ENCODE measurements at places on chromosomes 13 and 19.

- no peak for DNase-seq
Measured at GRCh38 chr19:35949131-35949530, 13.0 kb downstream of the LRFN3 start.

DNA sequence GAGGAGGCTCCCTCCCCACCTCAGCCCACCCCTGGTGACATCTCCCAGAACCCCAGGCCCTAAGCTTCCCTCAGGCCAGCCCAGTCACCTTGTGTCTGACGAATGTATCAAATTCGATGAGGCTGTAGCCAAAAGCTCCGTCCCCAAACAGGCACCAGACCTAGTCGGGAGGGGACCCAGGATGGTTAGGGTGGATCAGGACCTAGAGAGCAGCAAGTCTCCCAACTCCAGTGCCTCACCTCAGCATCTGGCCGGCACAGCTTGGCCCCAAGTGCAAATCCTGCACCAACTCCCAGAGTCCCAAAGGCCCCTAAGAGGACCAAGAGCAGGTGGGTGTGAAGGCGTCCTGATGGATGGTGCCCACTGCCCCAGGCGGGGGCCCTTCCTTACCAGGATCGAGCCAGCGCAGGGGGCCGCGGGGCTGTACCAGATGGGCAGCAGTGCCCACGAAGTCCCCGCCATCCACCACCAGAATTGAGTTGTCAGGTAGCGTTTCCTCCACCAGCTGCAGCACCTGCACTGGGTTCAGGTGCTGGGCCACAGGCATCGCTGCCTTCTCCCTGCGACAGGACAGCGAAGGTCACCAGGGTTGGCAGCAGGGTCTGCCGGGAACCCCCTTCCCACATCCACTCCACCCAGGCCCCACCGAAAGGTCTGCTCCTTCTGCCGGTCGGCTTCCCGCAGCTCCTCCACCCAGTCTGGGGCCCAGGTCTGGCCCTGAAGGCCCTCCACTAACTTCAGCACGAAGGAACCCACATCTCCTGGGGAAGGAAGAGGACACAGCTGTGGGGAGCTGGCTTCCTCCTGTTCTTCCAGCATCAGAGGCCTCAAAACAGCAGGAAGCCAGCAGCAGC lies 8.8 kb downstream of the SYDE1 start:
- DNase-seq: no peak

- DNase-seq: no peak
Measured at GRCh38 chr19:33392341-33393285, 19.1 kb downstream of the CEBPG start.

DNA sequence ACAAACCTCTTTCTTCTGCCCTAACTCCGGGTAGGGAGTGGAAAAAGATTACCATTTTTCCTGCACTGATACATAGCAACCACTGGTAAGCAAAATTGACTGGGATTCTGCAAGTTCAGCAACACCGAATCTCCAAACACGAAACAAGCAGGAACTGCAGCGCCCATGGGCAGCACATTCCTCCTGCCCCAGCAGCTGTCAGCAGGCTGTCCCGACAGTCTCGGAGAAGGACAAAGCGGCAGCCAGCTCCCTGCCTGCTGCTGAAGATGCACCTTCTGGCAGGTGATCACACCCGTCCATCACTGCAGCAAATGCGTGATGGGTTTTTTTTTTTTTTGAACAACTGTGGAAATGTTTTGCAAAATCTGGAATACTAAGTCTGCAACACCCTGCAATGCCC lies 6.7 kb downstream of the TMTC4 start:
- DNase-seq: no peak

DNA sequence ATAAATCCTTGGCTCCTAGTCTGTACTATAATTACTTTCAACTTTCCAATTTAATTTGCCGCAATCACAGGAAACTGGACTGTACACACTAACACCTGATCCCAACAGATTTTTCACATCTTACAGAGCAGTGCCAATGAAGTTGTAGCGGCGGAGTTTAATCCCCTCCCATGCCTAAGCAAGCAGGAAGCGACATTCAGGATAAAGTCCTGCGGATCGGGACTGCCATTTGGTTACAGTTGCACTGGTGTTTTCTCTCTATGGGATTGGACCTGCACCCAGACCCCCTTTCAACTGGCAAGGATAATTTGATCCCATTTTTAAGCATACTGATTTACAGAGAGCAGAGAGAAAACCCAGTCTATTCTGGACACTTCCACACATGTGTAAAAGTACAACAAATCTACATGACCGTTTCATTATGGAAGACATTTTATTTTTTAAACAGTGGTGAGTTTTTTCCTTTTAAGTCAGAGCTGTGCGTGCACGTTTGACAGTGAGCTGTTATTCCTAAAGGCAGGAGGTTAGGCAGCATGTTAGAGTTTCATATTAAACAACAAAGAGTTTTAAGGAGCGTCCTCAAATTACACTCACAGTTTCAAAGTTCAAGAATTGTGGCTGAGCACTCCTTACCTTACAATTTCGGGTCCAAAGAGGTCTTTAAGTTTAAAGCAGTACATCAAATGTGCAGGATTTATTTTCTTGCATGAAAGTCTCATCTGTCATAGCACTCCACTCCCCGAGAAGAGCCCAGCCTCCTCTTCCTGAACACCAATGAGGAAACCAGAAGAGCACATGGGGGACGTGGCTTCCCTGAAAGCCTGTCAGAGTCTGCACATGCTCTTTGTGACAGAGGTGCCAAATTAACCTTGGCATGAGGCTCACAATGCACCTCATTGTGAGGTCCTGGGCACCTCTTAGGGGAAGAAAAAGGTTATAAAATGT lies 141.6 kb upstream of the RFC3 start:
- no peak for DNase-seq

- DNase-seq: no peak
Measured at GRCh38 chr19:30648866-30649862, 277.0 kb downstream of the ZNF536 start.

DNA sequence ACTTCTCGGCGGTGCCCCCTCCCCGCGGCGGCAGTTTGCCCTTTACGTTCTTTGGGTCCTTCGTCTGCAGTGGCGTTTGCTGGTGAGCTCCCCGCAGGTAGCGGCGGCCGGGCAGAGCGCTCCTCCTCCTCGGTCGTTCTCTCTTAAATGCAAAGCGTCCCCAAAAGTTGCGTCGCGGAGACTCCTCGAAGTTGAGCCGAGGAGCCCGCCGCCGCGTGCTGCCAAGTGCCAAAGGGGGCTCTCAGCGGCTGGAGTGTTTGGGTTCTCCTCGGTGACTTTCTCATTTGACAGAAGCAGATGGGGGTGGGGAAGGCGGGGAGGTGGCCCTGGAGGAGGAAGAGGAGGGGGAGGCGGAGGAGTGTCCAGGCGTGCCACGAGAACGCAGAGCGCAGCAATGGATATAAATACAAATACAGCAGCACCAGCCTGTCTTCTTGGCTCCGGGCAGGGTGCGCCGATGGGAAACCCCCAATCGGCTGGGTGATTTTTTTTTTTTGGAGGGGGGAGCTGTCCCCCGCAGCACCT lies at the start of gene SOX21:
SOX21 (minus strand) TSS at position 259 of the 525 bp plus-strand sequence. CDS start 496 bp downstream, outside the sequence.
- DNase-seq: no peak

GRCh38 chr19:2885736-2886135 lies 15.0 kb upstream of the ZNF57 start:
- DNase-seq: no peak

GRCh38 chr13:95188128-95188527 lies 113.1 kb downstream of the ABCC4 start:
- no peak for DNase-seq

GRCh38 chr19:1608359-1609102 lies 3.3 kb upstream of the UQCR11 start:
- no peak for DNase-seq

DNA sequence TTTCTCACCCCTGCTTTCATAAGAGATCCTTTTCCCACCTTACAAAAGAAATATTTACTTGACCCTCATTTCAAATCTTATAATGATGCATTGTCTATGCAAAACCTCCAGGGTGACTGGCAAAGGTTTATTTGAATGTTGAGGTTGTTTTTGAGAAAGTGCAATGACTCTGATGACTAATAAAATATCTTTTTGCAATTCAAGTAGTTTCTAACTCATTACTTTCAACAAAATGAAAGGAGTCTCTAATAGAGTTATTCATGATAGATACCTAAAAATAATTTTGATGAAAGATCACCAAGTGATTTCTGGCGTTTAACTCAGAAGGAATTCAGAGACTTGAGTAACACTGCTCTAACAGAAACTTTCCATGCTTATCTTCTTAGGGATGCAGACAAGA lies 144.2 kb downstream of the FOXO1 start:
- DNase-seq: no peak

GRCh38 chr13:101915755-101916107 lies 463.3 kb downstream of the ITGBL1 start:
- no peak for DNase-seq

GRCh38 chr19:57748029-57748428 lies 1.4 kb downstream of the ZNF776 start:
- no peak for DNase-seq

DNA sequence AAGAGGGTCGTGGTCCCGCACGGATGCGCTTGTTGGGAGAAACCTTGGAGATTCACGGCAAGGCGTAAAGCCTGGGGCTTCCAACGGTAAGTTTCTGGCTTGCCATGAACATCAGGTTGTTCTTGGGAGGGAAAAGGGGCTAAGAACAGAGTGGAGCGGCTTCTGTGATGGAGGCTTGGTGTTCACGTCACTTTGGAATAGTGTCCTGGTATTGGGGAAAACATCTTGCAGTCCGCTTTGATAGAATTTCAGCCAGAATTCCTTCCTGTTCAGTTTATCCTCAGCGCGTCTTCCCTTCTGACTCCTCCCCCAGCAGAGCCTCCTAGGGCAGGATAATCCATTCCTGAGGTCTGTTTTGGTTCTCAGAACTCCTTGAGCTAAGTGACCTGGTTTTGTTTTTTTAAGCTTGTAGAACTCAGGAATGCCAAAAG lies 2.0 kb downstream of the KCTD15 start:
- DNase-seq: no peak

- DNase-seq: no peak
Measured at GRCh38 chr13:105569816-105570215, 965.6 kb downstream of the EFNB2 start.

DNA sequence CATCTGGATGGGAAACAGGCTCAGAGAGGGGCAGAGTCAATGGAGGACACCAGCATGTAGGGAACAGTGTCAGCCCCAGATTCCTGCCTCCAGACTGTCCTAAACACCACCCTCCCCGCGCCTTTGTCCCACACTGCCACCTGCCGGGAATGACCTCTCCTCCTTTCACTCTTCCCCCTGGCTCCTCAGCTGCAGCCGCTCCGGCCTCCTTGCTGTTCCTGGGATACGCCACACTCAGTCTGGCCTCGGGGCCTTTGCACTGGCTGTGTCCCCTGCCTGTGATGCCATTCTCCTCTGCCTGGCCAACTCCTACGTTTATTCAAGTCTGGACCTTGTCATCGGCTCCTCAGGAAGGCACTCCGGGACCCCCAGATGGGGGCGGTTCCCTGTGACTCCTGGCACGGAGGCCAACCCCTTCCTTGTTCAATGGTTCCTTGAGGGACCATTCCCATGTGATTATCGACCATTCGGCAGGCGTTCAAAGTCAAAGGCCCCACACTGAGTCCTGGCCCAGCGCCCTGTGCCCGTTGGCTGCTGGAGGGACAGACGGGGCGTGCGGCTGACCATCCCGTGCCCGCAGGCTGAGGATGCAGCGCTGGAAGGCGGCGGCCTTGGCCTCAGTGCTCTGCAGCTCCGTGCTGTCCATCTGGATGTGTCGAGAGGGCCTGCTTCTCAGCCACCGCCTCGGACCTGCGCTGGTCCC lies 15.8 kb downstream of the FUT6 start:
- no peak for DNase-seq

DNA sequence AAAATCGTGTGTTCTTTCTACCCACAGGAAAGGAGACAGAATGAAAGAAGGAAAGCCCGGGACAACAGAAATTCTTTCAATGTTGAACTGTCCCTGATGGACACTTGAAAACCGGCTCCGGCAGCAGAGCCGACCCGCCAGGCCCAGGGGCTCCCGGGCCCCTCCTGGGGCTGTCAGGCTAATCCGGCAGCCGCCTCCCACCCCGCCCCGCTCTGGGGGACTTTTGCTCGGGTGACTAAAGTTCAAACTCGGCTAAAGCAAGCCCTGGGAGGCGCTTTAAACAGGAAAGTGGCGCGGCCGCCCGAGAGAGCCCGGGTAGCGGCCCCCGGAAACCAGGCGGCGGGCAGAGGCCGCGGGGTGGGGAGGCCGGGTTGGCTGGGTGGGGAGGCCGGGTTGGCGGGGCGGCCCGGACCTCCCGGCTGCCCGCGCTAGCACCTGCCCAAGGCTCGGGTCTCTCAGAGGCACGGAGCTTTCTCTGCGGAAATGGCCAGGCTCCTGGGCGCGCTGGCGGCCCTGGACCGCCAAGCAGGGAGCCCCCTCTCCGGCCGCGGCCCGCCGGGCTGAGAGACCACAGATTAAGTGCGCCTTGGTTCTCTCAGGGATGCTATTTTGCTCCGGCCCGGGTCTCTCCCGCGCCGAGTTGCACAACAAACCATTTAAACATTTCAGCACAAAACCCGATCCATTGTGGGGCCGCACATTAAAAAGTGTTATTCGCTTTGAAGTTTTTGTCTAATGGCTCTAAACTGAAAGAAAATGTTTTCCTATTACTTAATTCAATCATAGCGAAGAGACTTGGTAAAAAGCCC lies 2.6 kb upstream of the GSX1 start:
- DNase-seq: no peak

DNA sequence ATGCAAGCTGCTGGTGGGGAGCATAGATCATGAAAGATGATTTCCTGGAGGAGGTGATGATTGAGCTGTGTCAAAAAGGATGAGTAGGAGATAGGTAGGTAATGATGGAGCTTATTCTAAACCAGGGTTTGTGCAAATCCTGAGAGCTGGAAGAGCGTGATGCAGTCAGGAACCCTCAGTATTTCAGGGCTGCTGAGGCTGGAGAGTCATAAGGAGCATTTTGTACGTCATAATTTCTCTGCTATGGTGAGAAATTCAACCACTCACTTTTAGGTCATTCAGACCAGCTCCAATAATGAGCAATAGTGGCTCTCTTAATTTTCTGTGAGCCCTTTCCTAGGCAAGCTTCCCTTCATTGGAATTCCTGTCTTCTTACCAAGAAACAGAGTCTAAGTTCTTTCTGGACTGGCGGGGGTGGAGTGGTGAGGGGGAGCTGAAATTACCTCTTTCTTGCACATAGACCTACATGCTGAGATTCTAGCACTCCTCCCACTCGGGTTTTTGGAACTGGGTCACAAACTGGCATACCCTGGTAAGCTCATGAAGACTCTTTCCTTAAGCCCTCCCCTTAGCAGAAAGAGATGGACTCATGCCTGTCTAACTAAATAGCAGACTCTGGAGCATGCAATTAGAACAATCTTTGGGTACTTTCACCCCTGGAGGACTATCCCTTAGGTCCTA lies 62.2 kb upstream of the MYCBP2 start:
- no peak for DNase-seq

DNA sequence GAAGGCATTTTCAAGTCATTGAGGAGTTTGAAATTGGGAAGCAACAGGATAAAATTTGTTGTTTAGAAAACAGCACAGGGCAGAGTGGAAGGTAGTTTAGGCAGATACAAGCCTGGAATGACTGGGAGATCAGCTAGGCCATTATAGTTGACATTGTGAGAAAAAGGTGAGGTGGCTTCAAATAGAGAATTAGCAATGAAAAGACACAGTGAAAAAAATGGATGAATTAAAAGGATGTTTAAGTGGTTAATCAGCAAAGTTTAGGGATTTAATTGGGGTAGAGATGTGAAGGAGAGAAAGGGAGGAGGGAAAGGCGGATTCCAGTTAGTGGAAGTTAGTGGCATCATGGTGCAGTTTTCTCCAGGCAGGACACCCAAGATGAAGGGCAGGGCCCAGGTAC lies 570.5 kb upstream of the GPC6 start:
- DNase-seq: no peak
